Smooth muscle cell of the pulmonary artery (primary cell): ENCODE measurements at places on chromosomes 7 and 10. TPM values are rescaled to one million over a fixed set of nuclear protein-coding genes. Genes with fewer than 3 reads are reported as not detected.

The PRSS2 gene
- total RNA-seq = not detected in 2 replicates

The LAMB4 gene
- 0.07 and 0.30 TPM in 2 replicates for total RNA-seq

The ADCYAP1R1 gene
- not detected in 2 replicates for total RNA-seq

The HHEX gene
- 2.1 and 9.2 TPM in 2 replicates for total RNA-seq
